NCI-H2171 treated with DMSO at 0.1 percent for 48 hours (cell line): ENCODE measurements at places on chromosomes 16 and 17.
A peak's percentile ranks its signal among the peaks of the same experiment; 100 is the strongest.

GRCh38 chr16:68097088-68097487, 11.9 kb downstream of the NFATC3 start:
- no peak for DNase-seq

DNA sequence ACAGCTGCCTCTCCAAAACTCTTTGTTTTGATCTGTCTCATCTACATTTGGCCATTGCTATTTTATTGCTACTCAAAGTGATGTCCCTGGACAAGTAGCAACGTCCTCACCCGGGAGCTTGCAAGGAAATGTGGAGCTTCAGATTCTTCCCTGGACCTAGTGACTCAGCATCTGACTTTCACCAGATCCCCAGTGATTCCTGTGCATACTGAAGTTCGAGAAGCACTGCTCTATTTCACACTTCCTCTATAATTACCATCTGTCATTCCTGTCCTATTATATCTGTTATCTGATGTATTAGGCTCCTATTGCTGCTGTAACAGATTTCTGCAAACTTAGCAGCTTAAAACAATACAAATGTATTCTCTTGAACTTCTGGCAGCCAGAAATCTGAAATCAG, 28.5 kb upstream of the VAT1L start:
- DNase-seq, result no peak

DNA sequence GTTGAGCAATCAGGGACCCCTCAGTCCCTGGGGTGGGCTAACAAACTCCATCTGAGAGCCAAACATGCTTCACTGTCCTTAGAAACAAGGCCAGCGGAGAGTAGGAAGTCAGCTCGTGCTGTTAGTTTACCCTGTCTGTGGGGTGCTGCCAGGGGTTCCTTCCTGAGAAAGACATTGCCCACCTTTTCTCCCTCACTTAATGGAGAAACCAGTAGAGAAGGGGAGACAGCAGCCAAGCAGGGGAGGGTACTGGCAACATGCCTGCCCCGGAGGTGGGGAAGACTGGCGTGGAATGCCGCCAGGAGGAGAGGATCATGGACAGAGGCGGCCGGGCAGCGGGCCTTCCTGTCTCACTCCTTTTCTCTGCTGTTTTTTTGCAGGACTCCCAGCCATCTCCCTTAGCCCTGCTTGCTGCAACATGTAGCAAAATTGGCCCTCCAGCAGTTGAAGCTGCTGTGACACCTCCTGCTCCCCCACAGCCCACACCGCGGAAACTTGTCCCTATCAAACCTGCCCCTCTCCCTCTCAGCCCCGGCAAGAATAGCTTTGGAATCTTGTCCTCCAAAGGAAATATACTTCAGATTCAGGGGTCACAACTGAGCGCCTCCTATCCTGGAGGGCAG, 19.9 kb downstream of the SP2 start:
- DNase-seq, result no peak

DNA sequence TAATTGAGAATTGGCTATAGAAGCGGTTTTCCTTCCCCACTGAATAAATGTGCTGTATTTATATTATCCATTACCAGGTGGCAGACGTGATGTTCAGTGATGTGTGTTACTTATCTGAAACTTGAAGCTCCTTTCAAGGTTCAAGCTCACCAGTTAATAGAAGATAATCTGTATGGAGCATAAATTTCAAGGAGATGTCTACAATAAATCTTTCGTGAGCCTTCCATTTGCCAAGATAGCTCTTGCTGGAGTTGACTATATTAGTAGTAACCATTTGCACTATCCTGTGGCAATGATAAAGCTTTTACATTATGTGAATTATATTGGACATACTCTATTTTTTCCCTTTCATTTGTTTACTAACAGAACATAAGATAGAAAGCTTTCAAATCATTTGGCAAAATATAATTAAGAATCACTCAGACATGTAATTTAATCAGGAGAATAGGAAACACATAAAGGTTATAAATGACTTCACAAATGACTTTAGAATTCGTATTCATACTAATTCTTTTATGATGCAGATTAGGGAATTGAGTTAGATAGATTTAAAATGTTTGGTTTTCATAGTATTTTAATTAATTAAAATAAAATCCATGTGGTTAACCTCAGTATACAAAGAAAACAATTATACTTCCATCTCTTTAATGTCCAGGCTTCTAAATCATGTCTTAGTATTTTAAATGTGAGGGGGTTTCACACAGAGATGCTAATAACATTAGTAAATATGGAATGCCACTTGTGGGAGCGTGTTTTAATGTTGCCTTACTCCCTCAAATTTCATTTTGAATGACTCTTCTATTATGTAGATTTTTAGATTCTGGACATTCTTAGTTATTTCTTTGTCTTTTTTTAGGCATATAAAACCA, 664.4 kb upstream of the CDH8 start:
- no peak for DNase-seq

DNA sequence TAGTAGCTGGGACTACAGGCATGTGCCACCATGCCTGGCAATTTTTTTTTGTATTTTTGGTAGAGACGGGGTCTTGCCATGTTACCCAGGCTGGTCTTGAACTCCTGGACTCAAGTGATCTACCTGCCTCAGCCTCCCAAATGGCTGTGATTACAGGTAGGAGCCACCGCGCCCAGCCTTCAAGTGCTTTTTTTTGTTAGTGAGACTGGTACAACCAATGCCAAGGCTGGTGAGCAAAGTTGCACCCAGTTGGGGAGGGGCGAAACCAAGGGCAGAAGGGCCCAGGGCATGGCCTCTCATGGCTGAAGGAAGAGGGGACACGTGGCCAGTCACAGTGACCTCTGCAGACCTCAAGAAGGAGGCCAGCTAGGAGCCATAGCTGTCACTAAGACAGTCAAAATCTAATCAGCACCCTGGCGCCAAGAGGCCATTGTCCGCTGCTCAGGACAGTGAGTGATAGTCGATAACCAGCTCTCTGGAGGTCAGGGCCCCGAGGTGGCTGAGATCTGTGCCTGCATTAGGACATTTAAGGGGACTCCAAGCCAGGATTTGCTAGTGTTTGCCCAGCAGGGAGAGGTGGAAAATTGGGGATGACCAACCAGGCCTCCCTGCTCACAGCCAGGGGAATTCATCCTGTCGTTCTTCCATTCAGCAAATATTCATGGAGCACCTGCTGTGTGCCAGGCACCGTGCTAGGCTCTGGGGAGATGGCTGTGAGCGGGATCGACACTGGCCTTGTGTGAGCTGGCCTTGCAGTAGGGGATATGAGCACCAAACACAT, 10.2 kb downstream of the IL4R start:
- DNase-seq, result no peak

GRCh38 chr17:66548158-66548557, 245.7 kb downstream of the PRKCA start:
- DNase-seq, result no peak

DNA sequence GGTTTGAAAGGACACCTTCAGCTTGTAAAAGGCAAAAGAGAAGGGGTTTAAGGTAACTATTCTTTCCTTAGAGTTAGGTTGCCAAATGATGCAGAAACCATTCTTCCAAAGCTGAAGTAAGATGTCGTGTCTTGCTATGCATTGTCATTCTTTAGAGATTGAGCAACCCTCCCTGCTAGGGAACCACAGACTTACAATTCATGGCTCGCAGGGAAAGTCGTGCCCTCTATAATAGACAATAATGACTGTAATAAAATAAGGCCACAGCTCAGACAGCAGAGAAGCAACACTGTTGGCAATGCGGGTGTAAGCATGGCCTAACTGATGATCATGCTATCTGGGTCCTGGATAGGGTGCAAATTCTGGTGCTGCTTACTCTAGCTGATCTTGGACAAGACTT, 129.6 kb upstream of the CDH13 start:
- no peak for DNase-seq

DNA sequence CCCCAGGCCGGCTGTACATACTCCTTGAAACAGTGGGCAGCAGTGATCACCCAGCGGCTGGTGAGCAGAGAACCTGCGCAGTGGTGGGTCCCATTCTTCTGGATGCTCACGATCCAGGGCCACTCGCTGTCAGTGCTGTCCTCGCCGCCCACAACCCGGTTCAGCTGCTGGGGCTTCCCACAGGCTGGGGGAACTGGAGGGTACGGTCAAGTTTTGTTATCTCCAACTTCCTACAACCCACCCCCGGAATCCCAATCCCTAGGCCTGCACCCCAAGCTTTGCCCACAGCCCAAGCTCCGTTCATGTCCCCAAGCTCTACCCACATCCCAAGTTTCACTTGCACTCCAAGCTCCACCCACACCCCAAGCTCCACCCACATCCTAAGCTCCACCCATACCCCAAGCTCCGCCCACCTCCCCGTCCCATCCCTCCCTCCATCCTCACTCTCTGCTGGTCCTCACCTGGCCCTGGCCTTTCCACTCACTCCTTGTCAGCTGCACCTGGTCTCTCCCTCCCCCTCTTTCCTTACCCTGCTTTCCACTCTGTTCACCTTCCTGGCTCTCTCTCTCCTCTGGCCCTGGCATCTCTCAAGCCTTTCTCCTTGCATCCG, 1.8 kb downstream of the PRSS22 start:
- no peak for DNase-seq

GRCh38 chr17:64328859-64329531, 61.7 kb downstream of the PECAM1 start:
- peak; percentile 44 for DNase-seq

DNA sequence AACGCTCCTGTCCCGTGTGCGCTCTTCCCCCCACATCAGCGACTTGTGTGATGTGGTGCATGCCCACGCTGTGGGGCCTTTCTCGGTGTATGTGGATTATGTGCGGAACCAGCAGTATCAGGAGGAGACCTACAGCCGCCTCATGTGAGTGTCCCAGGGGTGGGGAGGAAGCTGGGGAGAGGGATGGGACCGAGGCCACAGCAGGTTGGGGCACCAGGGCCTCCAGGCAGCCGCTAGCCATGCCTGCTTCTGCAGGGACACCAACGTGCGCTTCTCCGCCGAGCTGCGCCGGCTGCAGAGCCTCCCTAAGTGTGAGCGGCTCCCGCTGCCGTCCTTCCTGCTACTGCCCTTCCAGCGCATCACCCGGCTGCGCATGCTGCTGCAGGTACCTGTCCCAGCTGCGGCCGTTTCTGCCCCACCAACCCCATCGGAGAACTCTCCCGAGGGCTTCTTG, 5.8 kb downstream of the ARHGEF15 start:
- DNase-seq, result no peak

- peak; percentile 54 for DNase-seq
Measured at GRCh38 chr17:12256380-12256995, 235.8 kb downstream of the MAP2K4 start.

- DNase-seq, result peak; percentile 64
Measured at GRCh38 chr16:21656795-21657768, 4.7 kb upstream of the IGSF6 start.

DNA sequence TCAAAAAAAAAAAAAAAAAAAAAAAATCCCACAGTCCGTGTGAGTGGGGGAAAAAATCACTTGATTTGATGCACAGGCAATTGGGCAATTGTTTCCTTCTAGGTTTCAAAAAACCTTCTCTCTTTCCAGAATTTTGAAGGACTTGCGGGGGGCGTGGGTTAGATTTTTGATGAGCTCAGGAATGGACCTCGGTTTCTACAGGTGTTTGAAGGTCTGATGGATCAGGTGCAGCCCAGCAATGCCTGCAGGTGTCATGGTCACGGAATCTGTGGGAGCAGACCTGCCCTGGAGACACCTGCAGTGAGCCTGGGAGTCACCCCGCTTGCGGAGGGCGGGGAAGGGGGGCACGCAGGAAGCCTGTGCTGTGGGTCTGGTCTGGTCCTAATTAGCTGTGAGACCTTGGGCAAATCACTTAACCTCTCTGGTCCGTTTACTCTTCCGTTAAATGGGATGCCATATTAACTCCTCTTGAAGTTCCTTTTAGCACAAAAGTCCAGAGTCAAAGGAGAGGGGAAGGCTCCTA, 174.2 kb downstream of the IRF8 start:
- DNase-seq, result no peak

DNA sequence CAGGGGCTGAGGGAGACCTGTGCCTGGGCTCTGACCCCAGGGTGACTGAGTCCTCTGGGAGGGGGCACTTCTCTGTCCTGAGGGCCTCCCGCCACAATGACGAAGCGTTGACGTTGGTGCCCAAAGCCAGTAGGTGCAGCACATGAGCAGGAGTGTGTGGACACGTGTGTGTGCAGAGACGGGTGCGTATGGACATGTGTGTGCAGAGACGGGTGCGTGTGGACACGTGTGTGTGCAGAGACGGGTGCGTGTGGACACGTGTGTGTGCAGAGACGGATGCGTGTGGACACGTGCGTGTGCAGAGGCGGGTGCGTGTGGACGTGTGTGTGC, 726 bp upstream of the CD7 start:
- no peak for DNase-seq

- DNase-seq, result no peak
Measured at GRCh38 chr17:54760836-54761235, 139.8 kb upstream of the TOM1L1 start.

DNA sequence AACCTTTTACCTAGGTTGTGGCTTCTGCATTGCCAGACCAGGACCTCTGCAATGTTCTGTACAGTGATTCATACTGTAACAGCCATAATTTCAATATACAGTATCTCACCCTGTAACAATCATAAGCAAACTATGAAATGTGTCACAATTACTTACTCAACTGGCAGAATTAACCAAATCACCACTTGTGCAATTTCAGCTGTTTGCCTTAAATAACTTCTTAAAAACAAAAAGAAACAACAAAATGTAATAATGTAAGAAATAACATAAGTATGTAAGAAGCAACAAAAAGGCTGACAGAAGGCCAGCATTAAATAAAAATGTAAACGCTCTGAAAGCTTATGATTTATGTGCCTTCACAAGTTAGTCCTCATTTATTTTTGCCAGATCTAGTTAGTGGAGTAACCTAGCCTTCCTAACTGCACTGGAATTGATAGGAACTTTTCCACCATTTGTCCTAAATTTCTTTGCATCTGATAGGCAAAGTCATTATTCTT, 96.9 kb downstream of the SKAP1 start:
- DNase-seq, result no peak

DNA sequence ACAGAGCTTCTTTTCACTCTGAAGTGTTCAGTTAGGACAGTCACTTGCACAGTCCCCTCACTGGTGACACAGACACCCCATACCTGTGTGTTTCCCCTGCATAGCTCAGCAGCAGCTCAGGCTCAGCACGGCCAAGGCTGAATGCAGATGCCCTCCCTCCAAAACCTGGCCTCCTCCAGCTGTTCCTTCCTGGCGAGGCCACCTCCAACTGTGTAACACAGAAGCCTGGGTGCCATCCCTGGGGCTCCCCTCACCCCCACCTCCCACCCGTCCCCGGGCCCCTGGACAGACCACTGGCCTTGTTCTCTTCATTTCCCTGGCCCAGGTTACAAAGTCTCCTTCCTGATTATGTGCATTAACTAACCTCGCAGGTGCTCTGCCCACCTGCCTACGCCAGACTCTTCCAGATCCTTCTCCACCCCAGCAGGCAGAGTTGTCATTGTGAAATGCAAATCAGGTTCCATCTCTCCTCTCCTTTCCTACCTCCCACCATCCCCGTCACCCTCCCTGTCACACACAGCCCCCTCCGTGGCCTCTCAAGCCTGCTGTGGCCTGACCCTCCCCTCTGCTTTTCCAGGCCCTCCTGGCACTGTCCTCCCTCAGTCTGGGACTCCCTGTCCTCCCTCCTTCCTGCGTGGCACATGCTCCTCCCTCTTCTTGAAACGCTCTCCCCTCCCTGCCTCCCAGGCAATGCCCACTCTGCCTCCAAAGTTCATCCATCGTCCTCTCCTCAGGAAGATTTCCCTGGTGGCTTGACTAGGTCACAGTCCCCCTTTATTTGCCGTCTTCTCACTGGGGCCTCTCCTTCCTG, 26.4 kb downstream of the MLYCD start:
- no peak for DNase-seq
